Hippocampal formation (tissue), 2 donors: ENCODE measurements at places on chromosomes 13 and 19.
A peak's percentile ranks its signal among the peaks of the same experiment; 100 is the strongest.

- DNase-seq: no peak
These were observed 2.2 kb upstream of the EID2 start for GRCh38 chr19:39542206-39542605.

DNA sequence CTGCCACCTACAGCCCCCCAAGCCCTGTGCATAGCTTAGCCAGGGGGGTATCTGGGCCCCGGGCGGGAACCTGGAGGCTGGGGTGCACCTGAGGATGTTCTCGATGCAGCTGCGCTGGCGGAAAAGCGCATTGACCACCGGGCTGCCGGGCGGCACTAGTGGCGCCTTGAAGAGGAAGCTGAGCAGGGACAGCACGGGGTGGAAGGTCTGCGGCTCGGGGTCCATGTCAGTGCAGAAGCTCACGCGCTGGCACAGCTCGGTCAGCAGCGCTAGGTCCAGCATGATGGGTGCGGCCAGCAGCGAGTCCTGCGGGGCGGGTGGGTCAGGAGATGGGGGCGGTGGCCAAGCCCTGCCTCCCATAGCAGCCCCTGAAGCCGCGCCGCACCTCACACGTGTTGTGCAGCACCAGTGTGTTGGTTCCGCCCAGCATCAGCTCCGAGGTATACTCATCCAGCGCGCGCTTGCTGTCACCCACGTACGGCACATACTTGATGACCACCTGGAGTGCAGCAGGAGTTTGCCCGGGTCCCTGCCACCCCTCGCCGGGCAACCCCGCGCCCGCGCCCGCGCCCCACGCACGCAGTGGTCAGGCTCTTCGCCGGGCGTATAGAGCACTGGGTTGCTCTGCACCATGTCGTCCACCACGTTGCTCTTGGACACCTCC is 2.6 kb downstream of the ISYNA1 start:
- no peak for DNase-seq

DNA sequence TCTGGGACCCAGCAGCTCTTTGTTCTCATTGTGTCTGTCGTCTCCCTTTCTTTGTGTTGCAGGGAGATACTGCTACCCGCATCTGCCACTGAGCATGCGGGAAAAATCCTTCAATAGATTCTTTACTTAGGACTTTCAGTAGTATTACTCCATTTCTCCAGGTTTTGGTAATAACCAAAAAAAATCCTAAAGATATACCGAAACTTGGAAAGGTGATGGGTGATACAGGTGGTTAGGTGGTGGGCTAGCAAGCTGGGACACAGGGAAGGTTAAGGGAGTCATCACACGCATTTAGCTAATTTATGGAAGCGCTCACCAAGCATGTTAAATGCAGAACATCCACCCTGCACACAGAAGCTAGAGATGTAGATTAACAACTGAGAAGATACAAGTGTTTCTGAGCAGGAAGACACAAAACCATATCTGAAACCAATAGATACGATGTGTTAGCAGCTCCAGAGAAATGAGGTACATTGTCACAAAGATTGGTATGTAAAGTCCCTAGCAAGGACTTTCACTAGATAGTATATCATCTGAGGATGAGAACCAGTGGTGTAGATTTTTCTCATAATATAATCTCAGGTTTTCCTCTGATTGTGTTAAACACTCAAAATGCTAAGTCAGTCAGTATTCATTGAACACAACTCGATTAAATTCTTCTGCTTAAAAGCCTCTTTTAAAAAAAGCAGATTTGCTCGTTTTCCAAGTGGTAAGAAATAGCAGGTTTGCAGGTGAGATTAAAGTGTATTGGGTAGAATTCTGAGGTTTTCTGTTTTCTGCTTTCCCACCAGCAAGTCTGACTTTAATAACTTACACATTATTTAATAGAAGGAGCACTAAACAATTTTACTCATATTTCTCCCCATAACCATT is 1.2 kb upstream of the SLAIN1 start:
- DNase-seq: peak; percentile 79

DNA sequence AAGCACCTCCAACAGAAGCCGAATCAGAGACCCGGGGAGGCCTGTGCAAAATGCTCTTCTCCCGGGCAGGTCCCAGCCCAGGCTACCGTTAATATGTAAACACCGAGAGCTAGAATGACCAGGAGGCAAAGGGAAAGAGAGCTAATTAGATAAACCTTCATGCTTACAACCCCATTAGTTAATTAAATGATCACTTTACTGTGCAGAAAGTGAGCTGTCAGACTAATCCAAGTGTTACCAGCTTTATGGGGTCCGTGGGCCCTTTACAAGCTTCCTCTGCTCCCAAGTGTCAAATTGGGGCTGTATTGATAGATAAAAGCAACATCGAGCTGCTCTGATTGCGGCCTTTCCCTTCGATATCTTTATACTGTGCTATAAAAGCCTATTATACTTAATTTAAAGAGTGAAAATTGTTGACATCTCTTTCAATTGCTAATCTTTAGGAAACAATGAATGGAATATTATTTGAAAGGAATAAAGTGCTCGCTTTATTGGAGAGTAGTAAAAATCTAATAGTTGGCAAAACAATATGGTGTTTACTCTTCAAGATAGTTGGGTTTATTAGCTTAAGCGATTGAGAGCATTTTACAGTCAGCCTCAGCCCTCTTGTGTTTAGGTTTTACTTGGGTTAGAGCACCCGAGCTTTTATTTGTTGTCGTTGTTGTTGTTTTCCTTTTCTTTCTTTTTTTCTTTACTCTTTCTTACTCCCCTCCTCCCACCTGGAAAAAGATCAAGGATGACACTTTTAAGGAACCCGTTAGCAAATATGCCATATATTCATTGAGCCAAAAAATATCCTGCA is 189.3 kb upstream of the GPR12 start:
- no peak for DNase-seq

DNA sequence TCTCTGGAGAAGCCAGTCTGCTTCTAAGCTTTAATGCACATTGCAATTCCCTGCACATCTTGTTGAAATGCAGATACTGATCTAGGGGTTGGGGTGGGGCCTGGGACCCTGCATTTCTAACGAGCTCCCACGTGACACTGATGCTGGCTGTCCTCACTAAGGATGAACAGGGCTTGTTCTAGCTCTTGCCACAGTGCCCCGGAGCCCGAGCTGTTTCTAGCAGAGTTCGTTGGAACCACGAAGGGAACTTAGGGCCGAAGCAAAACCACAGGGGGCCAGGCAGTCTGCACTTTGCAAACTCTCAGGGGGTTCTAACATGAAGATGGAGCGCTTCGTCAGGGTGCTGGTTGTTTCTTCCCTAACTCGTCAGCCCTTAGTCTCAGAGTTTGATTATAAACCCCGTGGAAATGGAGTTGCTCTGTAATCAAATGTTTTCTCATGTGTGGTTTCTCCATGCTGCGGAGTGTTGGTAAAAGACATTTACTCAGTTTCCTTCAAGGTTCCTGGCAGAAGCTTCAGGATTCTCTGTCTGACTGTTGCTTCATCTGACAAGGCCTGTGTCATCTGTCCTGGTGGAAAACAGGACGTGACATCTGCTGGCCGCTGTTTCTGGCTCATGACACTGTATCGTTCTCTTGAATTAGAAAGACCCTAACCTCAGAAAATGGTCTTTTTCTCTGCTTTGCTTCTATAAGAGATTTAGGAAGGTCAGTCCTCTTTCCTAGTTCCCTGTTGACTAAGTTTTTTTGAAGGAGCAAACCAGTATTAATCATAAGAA is 221.5 kb downstream of the TEX29 start:
- no peak for DNase-seq

- no peak for DNase-seq
These were observed 21.3 kb upstream of the TINCR start for GRCh38 chr19:5588906-5589676.

DNA sequence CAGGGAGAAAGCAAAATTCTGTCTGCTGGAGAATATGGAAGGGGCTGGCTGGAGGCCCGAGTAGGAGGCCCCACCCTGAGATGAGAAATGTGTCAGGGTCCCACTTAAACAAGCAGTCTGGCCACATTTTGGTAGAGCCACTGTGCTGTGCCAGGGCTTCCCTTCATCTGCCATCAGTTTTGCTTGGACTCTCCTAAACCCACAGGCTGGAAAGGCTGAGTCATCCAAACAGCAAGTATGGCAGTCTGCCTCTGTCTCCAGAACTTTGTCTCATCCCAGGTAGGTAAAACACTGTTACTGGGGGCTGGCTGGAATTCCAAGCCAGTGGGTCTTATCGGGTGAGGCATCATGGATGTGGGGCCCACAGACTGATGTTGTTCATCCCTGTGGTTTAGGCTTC is 1390.6 kb downstream of the UQCRFS1 start:
- no peak for DNase-seq

DNA sequence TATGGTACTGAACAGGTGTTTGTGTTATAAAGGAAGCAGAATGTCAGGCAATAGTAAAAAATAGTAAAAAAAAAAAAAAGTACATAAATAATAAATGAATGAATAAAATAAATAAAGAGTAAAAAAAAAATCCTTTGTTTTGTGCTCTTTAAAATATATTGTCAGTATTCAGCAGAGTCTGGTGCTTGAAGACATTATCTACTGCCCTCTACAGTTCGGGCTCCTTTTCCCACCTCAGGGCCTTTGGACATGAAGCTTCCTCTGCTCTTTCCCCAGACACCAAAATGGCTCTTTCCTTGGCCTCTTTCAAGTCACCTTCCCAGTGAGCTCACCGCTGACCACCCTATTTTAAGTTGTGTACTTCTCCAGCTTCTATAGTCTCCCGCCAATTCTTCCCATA is 137.5 kb downstream of the TNFRSF19 start:
- DNase-seq: no peak

GRCh38 chr19:29841559-29842367 is 30.0 kb downstream of the CCNE1 start:
- DNase-seq: no peak

DNA sequence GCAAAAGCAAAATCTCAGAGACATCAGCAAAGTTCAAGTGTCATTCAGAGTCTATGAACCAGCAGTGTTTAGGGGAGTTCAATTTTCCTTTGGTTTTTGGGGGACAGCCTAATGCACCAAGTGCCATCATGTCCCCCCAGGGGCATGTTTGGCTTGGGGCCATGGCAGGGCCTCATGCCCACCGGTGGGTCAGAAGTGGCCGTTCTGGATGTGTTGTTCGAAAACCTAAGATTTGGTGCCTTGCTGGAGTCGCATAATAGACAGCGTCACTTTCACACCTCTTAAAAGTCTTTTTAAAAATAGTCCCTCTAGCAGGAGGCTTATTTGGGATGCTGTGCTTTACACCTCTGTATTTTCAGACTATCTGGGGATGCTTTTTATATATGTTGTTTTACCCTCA is 250.1 kb downstream of the ZNF536 start:
- DNase-seq: no peak

DNA sequence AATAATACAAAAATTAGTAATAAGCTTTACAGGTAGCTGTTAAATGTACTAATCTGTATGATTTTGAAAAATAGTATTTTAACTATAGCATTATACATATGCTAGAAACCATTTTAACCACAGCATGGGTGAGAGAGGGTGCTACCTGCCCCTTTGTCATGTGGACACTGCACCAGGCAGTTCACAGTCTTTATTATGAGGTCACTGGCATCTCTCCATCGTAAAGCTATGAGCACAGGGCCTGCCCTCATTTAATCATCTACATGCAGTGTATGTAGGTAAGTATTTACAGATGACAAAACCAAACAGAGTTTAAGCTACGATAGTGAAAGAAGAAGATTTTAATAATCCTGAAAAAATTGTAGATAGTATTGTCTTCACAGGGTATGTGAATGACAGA is 21.7 kb downstream of the EDNRB start:
- DNase-seq: no peak

DNA sequence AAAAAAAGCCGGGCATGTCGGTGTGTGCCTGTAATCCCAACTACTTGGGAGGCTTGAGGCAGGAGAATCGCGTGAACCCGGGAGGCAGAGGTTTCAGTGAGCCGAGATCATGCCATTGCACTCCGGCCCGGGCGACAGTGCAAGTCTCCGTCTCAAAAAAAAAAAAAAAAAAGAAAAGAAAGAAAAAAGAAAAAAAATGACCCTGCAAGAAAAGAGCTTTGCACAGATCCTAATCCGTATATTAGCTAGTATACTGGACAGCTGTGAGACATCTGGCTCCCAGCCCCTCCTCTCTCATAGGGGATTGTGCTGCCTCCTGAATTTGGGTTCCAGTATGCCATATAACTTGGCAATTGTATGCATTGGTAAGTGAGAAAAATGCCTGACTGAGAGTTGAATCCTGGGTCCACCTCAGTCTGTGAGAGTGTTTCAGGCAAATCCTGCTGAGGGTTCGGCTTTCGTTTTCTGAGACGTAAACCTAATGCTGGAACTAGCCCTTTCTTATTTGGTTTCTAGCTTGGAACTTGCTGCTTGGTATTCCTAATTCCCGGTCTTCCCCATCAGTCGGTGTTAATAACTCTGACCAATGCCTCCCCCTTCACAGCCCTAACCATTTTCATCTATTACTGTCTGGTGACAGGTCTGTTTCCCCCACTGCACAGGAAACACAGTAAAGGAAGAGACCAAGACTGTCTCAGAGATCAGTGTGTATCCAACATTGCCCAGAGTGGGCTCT is 1.3 kb upstream of the AKT2 start:
- no peak for DNase-seq
